ENCODE measurements at places on chromosomes 2 and 18. TPM values are rescaled to one million over a fixed set of nuclear protein-coding genes. Genes with fewer than 3 reads are reported as not detected.
A peak's percentile ranks its signal among the peaks of the same experiment; 100 is the strongest.

The COLEC12 gene
- total RNA-seq: 20.5 TPM

DNA sequence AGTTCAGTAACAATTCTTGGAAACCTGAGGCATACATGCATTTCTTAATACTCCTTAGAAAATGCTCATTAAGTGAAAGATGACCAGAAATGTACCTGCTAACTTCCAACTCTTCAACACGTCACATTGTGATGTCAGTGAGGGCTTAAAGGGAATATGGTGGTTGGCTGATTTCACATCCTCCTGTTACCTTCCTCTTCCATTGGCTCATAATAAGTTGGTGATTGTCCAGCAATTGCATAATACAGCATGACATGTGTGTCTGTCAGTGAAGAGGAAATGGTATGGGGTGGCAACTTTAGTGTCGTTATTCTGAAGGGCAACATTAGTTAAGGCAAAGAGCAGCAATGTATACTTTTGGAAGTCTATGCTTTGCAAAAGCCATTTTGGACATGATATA lies 26.0 kb downstream of the PLEK start:
- no peaks in the 10 kb centered on the region for H3K27me3 ChIP-seq
- no peak overlapping the region for H3K4me3 ChIP-seq
- H3K36me3 ChIP-seq: no peaks in the 10 kb centered on the region
- H3K4me1 ChIP-seq: no peaks in the 10 kb centered on the region
- DNase-seq: no peak
- H3K27ac ChIP-seq: no peak overlapping the region

- no peak overlapping the region for H3K27ac ChIP-seq
- DNase-seq: peak; percentile 37
Measured at GRCh38 chr2:120431386-120432292, 85.7 kb downstream of the INHBB start.

DNA sequence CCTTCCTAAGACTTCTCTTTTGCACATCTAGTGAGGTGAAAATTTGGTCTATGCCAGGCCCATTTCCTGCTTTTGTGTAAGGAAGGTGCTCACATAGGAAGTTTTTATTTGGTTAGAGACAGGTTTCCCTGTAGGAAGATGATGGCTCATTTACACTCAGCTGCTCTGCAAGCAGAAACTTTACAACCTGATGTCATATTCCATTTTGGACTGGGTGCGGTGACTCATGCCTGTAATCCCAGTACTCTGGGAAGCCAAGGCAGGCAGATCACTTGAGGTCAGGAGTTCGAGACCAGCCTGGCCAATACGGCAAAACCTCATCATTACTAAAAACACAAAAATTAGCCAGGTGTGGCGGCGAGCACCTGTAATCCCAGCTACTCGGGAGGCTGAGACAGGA lies 35.8 kb downstream of the CASP10 start:
- no peaks in the 10 kb centered on the region for H3K36me3 ChIP-seq
- H3K4me1 ChIP-seq: no peaks in the 10 kb centered on the region
- no peak overlapping the region for H3K27ac ChIP-seq
- H3K4me3 ChIP-seq: no peak overlapping the region
- no peaks in the 10 kb centered on the region for H3K27me3 ChIP-seq
- no peak for DNase-seq

- no peak overlapping the region for H3K4me3 ChIP-seq
- DNase-seq: no peak
Measured at GRCh38 chr2:78120275-78120674, 598.1 kb upstream of the LRRTM4 start.

GRCh38 chr2:215874418-215874817 lies 138.9 kb downstream of the MREG start:
- H3K4me1 ChIP-seq: peaks cover 12% of the 10 kb centered on the region
- no peak overlapping the region for H3K4me3 ChIP-seq
- no peaks in the 10 kb centered on the region for H3K36me3 ChIP-seq
- no peak for DNase-seq
- no peak overlapping the region for H3K27ac ChIP-seq

DNA sequence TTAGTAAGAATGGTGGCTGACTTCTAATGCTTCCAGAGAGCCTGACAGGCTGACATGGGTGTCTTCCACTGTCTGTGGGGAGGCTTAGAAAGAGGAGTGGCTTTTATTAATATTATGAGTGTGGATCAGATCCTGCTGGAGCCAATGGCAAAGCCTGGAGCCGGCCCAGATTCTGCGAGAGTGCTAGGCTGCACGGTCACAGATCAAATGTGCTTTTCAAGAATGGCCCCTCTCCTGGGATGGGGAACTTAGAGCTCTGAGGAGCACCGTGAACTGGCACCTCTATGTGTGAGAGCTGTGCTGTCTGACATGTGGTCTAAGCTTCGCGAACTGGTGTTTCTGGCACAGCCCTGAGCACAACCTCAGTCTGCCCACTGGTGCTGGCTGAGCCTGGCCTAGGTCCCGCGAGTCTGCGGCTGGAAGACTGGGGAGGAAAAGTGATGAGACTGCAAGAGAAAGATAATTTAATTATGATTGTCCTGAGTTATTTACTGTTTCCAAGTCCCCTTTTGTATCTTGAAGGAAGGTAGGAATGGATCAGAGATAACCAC lies 70.4 kb downstream of the ASAP2 start:
- no peaks in the 10 kb centered on the region for H3K27me3 ChIP-seq
- H3K4me3 ChIP-seq: no peak overlapping the region
- H3K27ac ChIP-seq: no peak overlapping the region
- DNase-seq: no peak
- H3K4me1 ChIP-seq: peaks cover 3% of the 10 kb centered on the region

The ARHGAP15 gene
- total RNA-seq: 4.8 TPM

DNA sequence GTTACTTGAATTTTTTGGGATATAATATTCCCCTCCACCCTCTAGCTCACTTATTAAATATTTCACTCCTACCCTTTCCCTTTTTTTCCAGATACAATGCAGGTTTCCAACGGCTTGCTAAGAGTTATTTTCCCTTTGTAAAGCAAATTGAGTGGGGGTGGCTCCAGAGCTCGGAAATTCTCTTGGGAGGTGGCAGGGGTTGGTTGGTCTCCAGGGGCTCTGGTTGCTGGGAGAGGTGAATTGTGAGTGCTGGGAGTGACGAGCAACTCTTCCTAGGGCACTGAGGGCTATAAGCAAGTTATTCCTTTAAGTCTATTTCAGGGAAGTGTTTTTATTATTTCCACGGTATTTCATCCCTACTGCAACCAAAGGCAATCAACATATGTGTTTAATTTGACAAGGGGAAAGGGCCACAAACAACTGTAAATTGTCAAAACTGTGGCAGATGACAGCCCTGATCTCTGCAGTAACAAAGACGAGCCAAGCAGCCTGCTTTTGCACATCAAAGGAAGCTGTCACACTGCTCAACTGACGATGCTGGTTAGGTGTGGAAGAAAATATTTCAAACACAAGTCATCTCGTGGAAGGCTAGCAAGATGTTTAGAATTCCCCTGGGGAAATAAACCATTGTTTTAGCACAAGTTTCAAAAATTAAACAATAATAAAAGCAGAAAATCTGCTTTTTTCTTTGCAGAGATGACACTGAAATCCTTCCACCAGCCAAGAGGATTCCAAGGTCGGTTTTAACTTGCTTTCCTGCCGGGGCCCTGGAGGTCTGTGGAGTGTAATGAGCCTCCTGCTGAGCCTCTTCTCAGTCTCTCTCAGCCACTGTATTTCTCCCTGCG lies 34.8 kb upstream of the ASXL2 start:
- DNase-seq: no peak
- no peak overlapping the region for H3K27ac ChIP-seq
- H3K36me3 ChIP-seq: no peaks in the 10 kb centered on the region
- no peaks in the 10 kb centered on the region for H3K4me1 ChIP-seq
- no peaks in the 10 kb centered on the region for H3K27me3 ChIP-seq

DNA sequence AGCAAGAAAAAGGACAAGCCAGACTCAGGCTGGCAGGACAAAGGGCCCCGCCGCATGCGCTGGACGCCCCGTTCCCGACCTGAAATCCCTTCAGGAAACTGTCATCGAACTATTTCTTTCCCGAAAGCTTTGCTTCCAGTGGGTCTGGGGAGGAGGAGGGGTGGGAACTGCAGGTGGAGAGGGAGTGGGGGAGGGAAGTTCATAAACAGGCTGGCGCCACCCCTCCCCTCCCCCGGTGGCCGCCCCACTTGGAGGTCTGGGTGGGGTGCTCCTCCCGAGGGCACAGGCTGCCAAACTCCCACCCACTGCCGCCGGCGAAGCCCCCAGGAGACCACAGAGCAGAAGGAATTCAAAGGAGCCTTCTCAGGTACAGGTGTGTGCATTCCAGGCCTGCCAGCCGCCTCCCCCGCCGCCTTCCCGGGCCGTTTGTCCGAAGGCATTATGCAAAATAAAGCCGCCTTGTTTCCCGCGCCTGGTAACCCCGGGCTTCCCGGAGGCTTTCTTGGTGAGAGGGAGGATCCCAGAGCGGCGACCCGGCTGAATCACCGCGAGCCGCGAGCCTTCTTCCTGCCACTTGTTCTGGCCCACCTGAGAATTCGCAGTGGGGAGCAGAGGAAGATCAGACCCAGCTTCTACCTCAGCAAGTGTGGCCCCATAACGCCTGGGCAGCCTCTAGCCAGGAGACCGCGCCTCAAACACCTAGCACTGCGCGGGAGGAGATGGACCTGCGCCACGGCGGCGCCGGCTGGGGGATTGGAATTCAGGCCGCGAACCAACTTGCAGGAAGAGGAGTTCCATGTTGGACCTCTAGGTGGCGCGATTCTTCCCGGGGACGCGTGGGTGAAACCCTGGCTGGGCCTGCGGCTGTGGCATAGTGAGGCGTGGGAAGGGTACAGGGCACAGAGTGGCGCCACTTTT lies 101.9 kb downstream of the FOXI3 start:
- H3K36me3 ChIP-seq: no peaks in the 10 kb centered on the region
- H3K27ac ChIP-seq: no peak overlapping the region
- H3K27me3 ChIP-seq: peaks cover 38% of the 10 kb centered on the region

GRCh38 chr2:67465623-67466022 lies 68.5 kb downstream of the ETAA1 start:
- H3K4me3 ChIP-seq: no peak overlapping the region
- H3K4me1 ChIP-seq: no peaks in the 10 kb centered on the region
- H3K27me3 ChIP-seq: no peaks in the 10 kb centered on the region
- no peaks in the 10 kb centered on the region for H3K36me3 ChIP-seq
- DNase-seq: no peak
- H3K27ac ChIP-seq: no peak overlapping the region

DNA sequence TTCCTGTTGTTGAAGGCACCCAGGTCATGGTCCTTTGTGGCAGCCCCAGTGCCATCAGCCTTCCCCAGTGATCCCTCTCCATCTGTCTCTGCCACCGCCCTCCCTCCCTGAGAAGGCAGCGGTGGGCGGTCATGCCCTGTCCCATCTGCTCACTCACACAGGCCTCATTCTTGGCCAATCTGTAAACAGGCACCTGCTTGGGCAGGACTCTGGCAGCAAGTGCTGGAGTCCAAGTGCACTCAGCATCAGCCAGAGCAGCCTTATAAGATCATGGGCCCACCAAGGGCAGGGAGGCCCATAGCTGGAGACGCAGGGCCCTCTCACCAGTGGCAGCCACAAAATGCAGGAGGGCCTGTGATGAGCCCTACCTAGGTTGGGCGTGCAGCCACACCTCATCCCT lies 140.9 kb downstream of the TWIST2 start:
- peaks cover 8% of the 10 kb centered on the region for H3K4me1 ChIP-seq
- H3K36me3 ChIP-seq: no peaks in the 10 kb centered on the region
- no peaks in the 10 kb centered on the region for H3K27me3 ChIP-seq
- peak; percentile 51 for DNase-seq
- H3K27ac ChIP-seq: no peak overlapping the region
- H3K4me3 ChIP-seq: no peak overlapping the region

DNA sequence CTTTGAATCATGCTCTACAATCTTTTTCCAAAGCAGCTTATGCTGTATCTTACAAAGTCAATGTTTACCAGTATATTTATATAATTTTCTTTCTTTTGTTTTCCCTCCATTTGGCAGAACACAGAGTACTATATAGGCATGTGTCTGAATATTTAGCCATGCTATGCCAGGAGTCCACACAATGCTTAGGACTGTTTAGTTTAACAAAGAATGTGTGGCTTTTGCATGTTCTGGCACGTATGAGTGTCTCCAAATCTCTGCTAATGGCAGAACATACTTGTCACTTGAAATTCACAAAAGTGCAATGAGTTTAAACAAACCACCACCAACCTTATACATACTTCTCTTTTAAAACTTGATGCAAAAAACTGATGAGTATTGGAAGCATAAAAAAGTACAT lies 268.0 kb downstream of the NR4A2 start:
- H3K27ac ChIP-seq: no peak overlapping the region
- H3K36me3 ChIP-seq: no peaks in the 10 kb centered on the region
- H3K4me1 ChIP-seq: no peaks in the 10 kb centered on the region

GRCh38 chr2:29811378-29811777 lies 110.0 kb downstream of the ALK start:
- no peaks in the 10 kb centered on the region for H3K36me3 ChIP-seq
- no peaks in the 10 kb centered on the region for H3K4me1 ChIP-seq
- no peak overlapping the region for H3K27ac ChIP-seq
- no peak overlapping the region for H3K4me3 ChIP-seq

DNA sequence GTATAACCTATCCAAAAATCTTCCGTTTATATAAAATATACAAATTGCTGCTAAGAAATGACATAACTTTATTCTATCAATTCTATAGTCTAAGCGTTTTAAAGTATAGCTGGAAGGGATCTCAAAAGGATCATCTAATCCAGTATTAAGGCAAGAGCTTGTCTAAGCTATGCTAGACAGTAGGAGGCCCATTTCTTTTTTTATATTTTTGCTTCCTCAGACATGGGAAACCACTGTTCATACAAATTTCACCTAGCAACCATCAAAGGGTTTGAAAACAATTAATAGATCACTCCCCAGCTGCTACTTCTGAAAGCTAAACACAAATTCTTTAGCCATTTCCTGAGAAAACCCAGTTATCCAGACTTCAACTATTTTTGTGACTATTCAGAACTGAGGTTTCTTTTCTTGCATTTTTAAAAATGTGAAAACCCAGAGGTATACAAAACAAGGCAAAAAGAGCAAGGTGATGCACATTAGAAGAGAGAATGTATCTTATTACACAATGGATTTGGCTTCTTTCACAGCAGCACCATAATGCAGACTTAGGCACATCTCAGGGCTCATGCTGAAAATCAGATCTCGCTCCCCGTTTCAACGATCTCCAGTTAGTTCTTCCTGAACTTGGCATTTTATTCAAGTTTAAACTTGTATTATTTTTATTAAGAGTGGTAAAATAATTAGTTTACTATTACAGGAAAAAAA lies 274.4 kb downstream of the LRP1B start:
- no peak for DNase-seq
- no peaks in the 10 kb centered on the region for H3K4me1 ChIP-seq
- no peaks in the 10 kb centered on the region for H3K36me3 ChIP-seq
- no peaks in the 10 kb centered on the region for H3K27me3 ChIP-seq
- no peak overlapping the region for H3K27ac ChIP-seq
